ENCODE measurements at places on chromosomes 2 and 18. TPM values are rescaled to one million over a fixed set of nuclear protein-coding genes. Genes with fewer than 3 reads are reported as not detected.

The TBR1 gene
- total RNA-seq, result 0.05 TPM

GRCh38 chr2:25310709-25310964, 31.1 kb downstream of the DNMT3A start:
- no peak for DNase-seq

- no peak for DNase-seq
These were observed 59.5 kb downstream of the ATAD2B start for GRCh38 chr2:23867449-23867848.

DNA sequence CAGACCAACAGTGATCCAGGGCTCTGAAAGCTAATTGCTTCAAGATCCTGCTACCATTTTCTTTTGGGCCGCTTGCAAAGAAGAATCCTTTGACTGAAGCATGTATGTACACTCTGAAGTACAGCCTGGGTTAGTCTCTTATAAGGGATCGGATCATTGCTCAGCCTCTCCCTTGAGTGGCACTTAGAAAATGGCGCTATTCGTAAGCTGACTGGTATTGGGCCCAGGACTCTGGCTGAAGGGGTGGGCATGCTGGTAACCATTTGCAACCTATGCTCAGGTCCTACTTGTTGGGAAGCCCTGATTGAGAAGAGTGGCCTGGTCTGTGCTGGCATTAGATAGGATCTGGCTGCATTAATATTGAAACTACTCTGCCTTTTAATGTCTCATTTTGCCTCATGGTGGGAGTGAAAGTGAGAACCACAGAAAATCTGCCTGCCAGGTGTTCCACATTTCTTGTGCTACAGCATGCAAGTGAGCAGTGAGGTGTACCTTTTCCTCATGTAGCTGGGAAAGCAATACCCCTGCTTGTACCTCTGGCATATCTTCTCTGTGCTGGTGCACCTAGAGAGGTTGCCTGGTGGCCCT, 661 bp upstream of the MGAT5 start:
- no peak for DNase-seq

- no peak for DNase-seq
These were observed 106.9 kb downstream of the ROCK1 start for GRCh38 chr18:21004726-21005125.

DNA sequence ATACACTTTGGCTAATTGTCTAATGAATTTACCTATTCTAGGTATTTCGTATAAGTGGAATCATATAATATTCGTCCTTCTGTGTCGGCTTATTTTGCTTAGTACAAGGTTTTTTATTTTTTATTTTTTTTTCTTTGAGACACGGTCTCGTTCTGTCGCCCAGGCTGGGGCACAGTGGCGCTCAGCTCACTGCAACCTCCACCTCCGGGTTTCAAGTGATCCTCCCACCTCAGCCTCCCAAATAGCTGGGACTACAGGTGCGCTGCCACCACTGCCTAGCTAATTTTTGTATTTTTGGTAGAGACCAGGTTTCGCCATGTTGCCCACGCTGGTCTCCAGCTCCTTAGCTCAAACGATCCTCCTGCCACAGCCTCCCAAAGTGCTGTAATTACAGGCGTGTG, 38.2 kb downstream of the PCBP1 start:
- no peak for DNase-seq

DNA sequence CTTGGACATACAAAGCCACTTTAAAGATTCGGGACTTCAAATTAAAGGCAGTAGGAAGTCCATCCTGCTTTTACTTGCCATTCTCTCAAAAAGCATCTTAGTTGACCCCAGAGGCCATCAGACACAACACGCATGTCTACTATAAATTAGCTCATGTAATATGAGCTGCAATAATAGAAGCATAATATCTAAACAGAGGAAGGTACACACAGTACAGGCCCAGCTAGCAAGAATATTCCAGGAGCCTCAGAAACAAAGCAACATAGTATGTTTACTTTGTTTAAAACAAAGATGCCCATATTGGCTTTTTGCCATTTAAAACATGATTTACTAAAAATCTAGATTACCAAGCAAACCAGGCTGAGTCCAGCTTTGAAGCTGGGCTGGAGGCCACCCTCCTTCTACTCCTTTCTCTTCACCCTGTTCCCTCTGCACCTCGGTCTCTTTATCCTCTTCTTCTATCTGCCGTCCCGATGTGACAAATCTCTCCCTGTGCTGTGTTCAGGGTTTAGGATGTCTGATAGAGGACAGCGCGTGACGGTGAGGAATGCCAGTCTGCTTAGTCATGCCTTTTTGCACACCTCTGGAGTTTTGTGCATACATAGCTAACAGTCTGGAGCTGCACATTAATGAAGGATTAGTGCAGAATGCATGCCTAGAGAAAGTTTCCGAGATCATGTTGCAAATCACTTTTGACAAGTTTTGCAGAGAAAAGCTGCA, 28.2 kb downstream of the DTNA start:
- no peak for DNase-seq

GRCh38 chr2:26326514-26326913, 19.4 kb upstream of the SELENOI start:
- no peak for DNase-seq

Data from thymus (tissue), 14 donors.